ENCODE measurements at places on chromosomes 12 and 14.

DNA sequence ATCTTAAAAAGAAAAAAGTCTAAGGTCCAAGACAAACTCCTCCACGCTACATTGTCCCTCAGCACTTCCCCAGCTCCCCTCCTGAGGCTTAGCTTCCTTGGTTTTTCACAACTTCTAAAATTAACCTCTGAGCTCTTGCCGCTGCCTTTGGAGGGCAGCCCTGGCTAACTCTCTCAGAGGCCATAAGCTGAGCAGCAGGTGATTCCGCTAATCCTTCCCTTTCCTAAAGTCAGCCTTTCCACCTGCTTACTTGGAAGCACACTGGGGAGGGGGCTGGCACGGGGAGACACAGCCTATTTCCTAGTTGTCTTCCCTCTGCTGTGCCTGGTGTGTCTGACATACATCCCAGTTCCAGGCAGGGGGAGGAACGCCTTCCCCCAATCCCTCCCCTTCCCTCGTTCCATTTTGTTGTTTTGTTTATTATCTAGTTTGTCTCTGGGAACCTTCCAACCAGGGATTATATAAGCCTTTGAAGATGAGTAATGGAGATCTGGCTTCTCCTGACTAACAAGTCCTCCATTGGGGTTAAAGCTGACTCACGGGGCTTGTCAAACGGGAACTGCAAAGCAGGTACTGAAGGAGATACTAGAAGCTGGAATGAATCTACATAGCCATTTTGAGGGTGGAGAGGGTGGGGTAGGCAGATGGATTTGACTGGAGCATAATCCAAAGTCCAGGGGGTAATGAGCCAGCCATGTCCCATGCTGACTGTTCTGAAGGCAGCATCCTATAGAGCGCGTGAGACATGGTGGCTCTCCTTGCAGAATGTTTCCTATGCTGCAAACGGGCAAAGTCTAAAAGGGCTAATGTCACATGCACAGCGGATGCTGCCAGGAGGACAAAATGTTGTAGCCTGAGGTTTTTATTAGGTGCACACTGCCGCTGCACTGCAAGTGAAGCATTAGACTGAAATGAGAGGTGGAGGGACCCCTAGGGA lies 230.8 kb downstream of the FOXN3 start:
- peak; percentile 46 for DNase-seq

- peak; percentile 76 for DNase-seq
Observed at GRCh38 chr14:68977718-68978171, 1.4 kb downstream of the ACTN1 start.

- DNase-seq = no peak
Observed at GRCh38 chr12:121798787-121799155, 5.0 kb upstream of the SETD1B start.

DNA sequence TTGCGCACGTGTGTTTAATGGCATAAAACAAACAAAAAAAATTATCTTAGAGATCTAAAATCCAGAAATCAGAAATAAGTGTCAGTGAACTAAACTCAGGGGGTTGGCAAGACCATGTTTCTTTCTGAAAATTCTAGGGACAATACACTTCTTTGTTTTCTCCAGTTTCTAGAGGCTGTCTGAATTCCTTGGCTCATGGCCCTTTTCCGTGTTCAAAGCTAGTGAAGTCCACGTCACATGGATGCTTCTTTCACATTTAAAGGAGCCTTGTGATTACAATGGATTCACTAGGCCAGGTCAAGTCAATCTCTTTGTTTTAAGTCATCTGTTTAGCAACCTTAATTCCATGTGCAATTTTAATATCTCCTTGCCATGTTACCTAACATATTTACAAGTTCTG lies 22.4 kb downstream of the SLCO1B3 start:
- no peak for DNase-seq

GRCh38 chr14:100147181-100147631 lies 12.2 kb downstream of the DEGS2 start:
- DNase-seq = no peak

All from stromal cell of bone marrow (primary cell).